ENCODE measurements at places on chromosomes 7 and 10. TPM values are rescaled to one million over a fixed set of nuclear protein-coding genes. Genes with fewer than 3 reads are reported as not detected.

The NCF1 gene
- total RNA-seq = not detected

The ZNF92 gene
- 4.9 TPM for total RNA-seq

The KLHL7 gene
- total RNA-seq = 16.2 TPM

The NPY4R2 gene
- total RNA-seq = 0.26 TPM

DNA sequence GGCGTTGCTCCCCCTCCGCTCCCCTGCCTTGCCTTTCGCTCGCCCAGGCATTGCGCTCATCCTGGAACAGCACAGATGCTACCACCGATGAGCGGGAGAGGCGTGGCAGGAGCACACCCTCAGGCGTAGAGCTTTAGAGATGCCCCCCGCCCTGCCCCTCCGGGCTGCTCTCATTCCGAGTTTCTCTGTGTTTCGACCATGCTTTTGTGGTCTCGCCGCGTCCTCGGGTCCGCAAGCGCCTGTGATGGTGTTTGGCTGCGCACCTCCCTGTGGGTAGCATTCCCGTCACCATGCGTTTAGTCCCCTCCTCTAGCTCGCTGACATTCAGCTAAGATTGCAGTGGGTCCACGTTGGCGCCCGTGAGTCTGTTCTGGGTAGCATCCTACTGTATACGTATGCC lies 18.7 kb downstream of the NOM1 start:
- no peak for DNase-seq

DNA sequence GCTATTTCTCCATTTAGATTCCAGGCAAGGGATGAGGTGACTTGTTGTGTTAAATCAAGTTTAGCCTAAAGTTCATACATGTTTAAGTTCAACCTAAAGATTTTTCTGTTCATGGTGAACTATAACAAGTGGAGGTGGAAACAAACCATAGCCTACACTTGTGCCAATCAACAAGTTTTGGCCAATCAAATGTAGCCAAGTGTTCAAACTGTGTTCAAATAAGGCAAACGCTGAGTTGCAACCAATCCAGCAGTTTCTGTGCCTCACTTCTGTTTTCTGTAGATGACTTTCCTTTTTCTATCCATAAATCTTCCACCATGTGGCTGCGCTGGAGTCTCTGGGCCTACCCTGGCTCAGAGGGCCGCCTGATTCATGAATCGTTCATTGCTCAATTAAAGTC lies 4.5 kb upstream of the VOPP1 start:
- DNase-seq = no peak

DNA sequence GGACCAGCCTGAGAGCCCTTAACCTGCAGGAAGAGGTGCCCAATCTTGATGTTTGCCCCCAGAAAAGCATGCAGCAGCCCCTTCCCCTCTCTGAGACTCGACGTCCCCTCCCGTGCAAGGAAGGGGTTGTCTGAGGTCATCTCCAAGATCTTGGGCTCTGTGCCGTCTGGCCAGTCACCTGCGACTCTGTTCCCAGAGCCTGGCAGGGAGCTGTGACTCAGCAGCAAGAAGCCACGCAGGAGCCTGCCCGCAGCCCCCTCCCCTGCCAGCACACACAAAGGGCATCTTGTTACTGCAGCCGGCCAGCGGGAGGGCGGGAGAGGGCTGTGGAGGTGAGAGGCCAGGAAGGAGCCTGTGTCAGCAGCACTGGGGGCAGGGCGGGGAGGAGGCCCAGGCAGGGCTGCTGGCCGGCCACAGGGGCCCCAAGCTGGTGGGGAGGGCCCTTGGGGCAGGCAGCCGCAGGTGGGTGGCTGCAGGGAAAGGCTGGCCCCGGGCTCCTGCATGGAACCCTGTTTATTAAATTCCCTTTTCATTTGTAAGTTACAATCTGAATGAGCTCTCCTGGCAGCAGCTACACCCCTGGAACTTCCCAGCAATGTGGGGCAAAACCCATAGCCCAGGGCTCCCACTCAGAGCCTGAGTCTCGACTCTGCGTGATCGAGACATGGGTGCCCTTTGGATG lies 103.7 kb upstream of the ZMIZ1 start:
- DNase-seq = peak; percentile 98

- no peak for DNase-seq
Observed at GRCh38 chr10:114810926-114811325, 10.7 kb upstream of the FHIP2A start.

DNA sequence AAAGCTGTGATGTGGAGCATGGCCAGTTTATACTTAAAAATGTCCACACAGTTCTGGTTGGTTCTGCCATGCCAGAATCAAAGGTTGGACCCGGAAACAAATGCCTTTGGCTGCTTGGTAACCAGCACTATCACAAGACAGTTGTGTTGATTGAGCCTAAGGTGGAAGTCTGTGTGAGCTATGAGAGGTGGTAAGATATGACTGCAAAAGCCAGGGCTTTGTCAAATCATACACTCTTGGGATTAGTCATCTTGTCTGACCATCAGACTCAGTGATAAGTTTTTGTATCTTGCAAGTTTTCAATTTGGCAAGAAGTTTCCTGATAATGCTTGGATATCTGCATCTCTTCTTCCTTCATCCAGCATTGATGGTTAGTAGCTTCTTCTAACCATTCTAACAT lies 35.5 kb downstream of the GPR141 start:
- no peak for DNase-seq

GRCh38 chr10:2340831-2341647 lies 603.7 kb upstream of the ADARB2 start:
- DNase-seq = no peak

DNA sequence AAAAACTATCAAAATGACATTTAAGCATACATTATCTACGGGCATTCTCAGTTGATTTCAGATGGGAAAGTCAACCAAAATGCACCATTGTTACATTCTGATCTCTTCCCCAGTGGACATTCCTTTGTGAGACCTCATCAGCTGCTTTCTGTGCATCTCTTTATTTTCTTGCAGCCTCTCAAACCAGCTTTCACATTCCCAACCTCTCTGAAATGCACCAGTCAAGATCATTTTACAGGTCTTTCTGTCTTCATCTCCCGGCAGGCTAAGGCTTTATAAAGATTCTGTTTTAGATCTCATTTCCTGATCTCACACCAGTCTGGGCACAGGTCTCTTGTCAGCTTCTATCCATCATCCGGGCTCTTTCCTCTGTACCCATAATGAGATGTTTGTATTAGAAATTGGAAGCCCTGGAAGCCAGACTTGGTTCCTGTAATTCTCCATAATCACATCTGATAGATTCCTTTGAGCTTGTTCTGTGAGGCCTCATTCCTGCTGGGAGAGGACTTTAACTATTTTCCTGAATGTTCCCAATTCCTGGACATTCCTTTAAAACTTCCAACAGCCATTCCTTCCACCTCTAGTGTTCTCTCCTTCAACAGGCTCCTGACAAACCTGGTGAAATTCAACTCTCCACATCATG lies 44.3 kb upstream of the ARL4A start:
- DNase-seq = no peak

DNA sequence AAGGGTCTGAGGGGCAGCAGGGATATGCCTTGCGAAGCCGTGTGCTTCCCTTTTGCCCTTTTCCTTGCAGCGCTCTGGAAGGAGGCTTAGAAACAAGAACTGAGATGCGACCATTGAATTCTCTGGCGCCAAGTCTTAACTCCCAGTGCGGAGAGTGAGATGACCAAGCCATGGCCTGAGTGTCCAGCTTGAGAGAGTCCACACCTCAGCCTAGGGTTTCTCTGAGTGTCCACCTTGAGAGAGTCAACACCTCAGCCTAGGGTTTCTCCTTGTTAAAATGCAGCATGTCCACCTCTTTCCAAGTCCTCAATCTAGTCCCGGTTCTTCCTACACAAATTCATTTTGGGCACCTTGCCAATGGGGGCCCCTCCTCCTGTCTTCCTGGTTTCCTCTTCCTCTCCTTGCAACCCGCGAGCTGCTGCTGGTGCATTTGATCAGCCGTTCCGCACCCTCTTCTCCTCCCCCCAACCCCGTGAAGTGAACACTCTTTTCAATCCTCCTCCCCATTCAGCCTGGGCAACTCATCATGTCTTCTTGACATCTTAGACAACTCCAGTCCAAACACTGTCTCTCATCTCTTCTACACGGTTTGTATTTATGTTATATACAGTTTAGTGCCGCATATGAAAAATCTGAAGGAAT lies 178.2 kb upstream of the PITRM1 start:
- no peak for DNase-seq

GRCh38 chr10:17005621-17006566 lies 123.7 kb downstream of the CUBN start:
- no peak for DNase-seq

GRCh38 chr7:70855373-70855772 lies 276.6 kb upstream of the GALNT17 start:
- DNase-seq = no peak

DNA sequence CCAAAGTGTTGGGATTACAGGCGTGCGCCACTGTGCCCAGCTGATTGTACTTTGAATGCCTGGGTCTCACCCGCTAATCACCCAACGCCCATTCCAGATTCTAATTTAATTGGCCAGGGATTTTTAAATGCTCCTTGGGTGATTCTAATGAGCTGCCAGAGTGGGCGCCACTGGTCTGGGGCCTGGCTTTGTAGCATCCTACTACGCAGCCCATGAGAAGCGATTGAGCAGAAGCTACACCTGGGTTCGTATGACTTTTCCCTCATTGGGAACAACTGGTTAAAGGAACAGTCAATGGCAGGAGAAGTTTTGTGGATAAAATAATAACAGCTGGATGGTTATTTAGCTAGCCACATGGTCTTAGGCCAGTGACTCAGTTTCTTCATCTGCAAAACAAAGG lies 108.0 kb downstream of the SPAG6 start:
- DNase-seq = no peak

- no peak for DNase-seq
Observed at GRCh38 chr7:28718545-28718944, 239.6 kb downstream of the TRIL start.

DNA sequence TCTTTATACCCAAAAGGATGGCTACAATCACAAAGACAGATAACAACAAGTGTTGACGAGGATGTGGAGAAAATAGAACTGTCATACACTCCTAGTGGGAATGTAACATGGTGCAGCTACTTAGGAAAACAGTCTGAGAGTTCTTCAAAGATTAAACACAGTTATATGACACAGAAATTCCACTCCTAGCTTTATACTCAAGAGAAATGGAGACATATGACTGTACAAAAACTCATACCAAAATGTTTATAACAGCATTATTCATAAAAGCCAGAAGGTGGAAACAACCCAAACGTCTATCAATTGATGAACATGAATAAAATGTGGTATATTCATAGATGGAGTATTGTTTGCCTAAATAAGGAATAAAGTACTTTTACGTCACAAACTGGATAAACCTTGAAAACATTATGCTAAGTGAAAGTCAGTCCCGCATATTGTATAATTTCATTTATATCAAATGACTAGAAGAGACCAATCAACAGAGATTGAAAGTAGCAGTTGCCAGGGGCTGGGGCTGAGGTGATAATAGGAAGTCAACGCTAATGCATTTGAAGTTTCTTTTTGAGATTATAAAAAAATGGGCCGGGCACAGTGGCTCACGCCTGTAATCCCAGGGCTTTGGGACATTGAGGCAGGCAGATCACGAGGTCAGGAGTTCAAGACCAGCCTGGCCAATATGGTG lies 61.6 kb upstream of the SRPK2 start:
- no peak for DNase-seq

- no peak for DNase-seq
Observed at GRCh38 chr7:140014123-140014522, 48.6 kb downstream of the PARP12 start.
